Activated T-cell treated with anti-CD3 and anti-CD28 coated beads, Interleukin-2, amount 50 U/mL, for 1 hour (primary cell): ENCODE measurements at places on chromosomes 6 and 20.

DNA sequence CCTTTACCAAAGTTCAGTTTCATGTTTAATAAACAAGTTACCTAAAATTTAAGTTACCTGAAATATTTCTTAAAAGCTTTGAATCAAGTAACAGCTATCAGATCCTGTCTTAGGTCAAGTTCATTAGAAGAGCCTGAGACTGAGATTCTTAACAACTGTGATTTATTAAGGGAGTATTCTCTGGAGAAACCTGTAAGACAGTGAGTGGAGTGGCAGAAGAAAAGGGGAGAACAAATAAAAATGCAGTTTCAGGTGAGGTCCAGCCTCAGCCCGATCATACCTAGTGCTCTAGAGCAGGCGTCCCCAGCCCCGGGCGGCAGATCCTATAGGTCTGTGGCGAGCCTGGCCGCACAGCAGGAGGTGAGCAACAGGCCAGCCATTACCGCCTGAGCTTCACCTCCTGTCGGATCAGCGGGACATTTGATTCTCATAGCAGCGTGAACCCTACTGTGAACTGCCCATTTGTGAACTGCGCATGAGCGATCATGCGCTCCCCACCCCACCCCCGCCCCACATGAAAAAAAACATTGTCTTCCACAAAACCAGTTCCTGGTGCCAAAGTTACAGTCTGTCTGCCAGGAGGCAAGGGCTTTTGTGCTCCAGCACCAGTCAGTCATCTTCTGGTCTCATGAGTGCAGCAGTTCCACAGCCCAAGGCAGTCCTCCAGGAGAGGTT lies 59.2 kb upstream of the ADGRB3 start:
- DNase-seq = no peak

DNA sequence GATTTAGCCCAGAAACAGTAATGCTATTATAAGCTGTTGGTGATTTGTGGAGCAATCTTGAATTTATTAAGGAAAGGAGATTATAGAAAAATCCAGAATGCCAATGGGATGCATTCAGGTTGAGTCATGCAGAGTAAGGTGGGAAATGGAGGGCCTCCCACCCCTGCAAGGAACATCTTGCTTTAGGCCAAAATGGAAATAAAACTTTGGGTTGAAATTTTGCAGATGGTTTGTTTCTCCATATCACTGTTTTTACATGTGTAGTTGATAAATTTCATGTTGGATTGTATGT lies 152.4 kb downstream of the BCAS1 start:
- DNase-seq = no peak

GRCh38 chr6:41581381-41581991 lies 35.3 kb downstream of the FOXP4 start:
- DNase-seq = no peak

DNA sequence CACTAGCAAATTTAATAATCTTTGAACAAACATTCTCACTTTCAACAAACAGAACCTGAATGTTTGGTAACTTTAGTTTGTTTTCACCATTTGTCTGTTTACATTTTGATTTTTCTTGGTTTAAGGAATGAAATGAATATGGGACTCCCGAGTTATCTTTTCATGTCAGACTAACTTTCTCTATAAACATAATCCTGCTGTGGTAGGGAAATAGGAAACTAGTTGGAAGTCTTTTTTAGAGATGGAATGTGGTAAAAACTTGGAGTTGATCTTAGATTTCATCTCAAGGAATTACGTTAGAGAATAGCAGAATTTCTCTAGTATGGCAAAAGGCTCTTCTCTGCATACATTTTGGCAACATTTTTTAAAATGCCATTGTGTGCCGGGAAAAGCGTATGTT lies 206.5 kb downstream of the CDKAL1 start:
- no peak for DNase-seq

DNA sequence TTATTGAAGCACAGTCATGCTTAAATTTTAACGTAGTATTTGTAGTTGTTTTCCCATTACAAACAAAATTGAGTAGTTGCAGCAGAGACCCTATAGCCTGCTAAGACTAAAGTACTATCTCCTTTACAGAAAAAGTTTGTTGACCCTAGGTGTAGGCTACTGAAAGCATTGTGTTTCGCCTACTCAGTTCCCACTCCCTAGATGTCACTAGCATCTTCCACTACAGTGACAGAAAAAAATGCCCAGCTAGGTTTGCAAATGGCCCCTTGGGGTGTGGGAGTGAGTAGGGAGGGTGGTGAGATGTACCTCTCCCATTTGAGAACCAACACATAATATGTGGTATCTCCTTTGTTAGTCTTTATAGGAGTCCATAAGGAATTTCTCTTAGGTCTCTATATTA lies 34.5 kb downstream of the UBR2 start:
- DNase-seq = no peak

DNA sequence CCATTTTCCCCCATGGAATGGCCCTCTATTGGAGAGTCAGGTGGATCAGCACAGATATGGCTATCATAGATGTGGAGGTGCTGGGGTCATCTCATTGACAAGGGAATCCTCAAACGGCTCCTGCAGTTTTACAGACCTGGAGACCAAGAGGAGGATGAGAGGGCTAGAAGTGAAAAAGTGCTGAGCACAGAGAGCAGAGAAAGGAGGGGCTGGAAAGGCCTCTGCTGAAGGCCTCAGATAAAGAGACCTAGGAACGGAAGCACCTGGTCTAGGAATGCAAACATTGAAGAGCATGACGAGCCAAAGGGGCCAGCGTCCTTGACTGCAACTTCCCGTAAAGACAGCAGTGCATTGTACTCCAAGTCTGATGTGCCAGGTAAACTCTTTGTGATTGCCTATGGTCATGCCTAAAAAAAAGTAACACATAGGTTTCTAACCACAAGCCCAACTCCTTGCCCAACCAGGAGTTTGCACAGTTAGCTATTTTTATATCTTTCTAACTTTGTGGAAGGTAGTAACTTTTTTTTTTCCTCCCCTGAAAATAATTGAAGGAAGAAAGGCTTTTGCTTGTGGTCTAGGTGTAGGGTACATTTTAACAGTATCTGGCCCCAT lies 15.2 kb downstream of the RSPH4A start:
- DNase-seq = no peak

- DNase-seq = no peak
These were observed 331 bp upstream of the UFL1 start for GRCh38 chr6:96521306-96521643.

DNA sequence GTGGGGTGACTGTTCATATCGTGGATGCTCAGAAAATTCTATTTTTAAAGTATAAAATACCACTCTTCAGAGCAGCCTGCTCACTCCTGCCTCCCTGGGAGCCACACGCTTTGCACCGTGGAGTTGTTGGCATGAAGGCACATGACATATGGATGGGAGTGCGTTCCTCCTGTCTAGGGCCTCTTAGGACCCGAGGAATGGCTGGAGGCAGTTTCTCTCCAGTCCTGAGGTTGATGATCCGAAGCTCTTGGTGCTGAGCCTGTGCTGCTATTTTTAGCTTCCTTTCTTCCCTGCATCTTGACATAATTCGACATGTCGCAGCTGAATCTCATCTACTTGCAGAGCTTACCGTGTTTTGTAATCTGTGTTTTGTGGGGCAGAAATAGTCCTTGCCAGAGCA lies 73.9 kb downstream of the PHACTR3 start:
- DNase-seq = no peak

DNA sequence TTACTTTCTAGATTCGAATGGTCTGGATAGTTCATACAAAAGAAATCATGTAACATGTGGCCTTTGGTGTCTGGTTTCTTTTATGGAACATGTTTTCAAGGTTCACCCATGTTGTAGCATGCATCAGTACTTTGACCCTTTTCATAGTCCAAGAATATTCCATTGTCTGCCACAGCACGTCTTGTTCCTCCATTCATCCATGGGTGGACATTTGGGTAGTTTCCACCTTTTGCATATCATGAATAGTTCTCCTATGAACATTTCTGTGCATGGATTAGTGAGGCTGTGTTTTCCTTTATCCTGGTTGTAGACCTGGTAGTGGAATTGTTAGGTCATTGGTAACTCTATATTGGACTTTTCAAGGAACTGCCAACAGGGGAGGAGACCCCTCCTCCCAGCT lies 31.7 kb downstream of the GSTA3 start:
- DNase-seq = no peak

DNA sequence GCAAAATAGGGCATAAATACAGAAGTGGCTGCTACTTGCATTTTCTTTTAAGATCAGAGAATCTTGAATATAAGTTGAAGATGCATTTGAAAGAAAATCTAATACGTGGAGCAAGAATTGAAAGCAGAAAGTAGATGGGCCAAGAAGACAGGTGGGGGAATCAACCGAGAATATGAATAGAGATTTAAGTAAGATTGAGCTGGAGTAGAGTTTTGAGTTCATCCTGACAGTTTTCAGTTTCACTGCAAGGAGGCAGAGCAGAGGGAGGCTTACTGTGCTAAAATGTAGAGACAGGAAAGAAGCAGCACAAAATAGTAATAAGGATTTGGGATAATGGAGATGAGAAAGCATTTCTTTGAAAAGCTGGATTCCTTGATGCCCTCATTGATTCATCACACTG lies 214.5 kb downstream of the GJA1 start:
- DNase-seq = no peak

DNA sequence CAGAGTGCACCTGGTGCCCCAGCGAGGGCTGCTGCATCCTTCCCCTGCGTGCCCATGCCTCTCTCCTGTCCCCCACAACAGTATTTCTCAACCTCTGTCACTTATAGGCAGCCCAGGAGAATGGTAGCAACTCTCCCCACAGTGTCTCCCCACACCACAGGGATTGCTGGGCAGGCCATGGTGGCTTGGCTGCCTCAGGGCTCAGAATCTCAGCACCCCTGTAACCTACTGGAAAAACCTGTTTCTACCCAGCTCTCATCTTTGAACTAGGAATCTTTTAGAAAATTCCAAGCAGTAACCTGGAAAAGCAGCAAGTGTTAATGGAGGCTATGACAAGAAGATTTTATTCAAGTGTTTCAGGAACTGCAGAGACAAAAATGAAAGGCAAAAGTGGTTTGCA lies 38.0 kb downstream of the CD164 start:
- DNase-seq = no peak

DNA sequence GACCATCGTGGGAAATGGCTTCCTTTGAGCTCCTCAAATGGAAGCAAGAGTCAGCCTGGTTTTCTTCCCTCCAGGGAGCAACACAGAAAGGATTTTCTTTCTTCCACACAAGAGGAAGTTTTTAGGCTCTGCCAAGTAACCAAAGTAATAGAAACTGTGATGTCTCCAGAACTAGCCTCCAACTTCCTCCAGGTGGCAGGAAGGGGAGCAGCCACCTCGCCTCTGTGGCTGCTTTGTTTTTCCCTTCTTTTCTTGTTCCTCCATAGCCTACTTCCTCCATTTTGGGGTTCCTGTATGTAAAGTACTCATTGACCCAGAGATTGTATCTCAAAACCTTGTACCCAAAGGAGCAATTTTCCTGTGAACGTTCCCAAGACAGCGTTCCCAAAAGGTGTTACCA lies 32.7 kb upstream of the CCR6 start:
- no peak for DNase-seq

DNA sequence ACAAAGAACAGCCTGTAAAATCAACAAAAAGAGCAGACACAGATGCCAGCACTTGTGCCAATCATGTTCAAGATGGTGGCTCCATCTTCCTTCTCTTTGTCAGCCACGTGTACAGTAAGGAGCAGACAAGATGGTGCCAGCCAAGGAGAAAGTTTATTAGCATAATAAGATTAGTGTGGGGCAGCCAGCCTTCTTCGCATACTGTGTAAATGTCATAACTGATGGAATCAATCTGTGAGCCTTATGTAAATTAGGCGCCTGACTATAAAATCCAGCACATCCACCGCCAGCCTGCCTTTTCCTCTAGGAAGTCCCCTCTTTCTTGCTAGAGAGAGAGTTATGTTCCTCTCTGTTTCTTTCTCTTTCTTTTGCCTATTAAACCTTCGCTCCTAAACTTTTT lies 99.7 kb upstream of the RALGAPA2 start:
- no peak for DNase-seq

- DNase-seq = no peak
These were observed 898.0 kb upstream of the EYS start for GRCh38 chr6:66605011-66605410.

DNA sequence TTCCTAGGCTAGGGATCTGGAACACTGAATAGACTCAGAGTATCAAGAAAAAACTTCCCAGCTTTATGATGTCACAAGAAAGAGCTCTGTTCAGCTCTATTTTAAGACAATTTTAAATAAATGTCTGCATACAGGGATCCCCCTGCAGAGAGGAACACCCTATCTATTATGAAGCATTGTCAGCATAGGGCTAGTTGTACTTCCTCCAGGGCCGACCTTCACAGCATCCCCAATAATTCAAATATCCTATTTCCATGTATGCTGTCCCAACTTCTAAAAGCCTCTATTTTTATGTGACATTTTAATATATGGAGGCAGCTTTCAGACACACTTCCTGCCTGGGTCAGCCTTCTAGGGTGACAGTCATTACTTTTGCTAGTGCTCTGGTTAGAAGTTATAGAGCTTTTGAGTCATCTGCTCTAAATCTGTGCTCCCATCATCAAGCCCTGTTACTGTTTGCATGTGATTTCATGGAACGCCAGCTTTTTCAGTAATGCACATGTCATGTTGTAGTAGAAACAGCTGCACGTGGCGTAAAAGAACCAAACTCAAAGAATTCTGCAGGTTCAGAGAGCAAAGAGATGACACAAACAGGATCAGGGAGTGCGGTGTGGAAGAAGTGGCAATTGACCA lies 189.2 kb downstream of the ADGB start:
- DNase-seq = no peak

- DNase-seq = no peak
These were observed 38.5 kb downstream of the SNRNP48 start for GRCh38 chr6:7628479-7628878.

- no peak for DNase-seq
These were observed 10.1 kb upstream of the SRC start for GRCh38 chr20:37335642-37336368.

- DNase-seq = no peak
These were observed 440.6 kb upstream of the EPHA7 start for GRCh38 chr6:93859971-93860370.

- DNase-seq = no peak
These were observed 207.4 kb upstream of the ZNF217 start for GRCh38 chr20:53800883-53801604.

DNA sequence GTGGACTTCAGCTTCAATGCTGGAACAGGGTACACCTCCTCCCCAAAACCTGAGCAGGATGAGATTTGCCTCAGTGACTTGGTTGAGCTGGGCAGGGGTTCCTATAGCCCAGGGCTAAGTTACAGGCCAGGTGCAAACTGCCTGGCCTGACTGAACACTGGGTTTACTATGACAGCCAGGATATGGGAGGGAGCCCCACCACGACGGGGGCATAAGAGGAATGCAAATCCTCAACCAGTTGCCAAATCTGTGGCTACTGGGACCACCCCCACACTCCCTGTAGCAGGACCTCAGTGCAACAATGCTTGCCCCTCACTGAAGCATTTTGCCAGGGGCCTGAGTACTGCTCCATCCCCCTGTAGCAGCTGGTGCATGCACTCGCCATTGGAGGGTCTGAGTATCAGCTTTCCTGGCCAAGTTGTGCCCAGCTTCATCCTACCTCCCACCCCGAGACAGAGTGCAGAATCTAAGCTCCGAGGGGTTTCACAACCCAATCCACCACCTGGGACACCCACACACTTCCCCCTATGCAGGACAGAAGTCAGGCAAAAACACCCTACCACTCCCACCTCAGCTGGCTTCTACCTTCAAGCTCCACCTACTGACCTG lies 27.6 kb downstream of the TREML4 start:
- no peak for DNase-seq
